Prostate gland (tissue), 2 donors: ENCODE measurements at places on chromosomes 1 and 21. TPM values are rescaled to one million over a fixed set of nuclear protein-coding genes. Genes with fewer than 3 reads are reported as not detected.

CGN gene
- total RNA-seq = 23.2 TPM

GRCh38 chr1:181080556-181080955, 7.9 kb upstream of the IER5 start:
- DNase-seq = no peak
- H3K36me3 ChIP-seq = no peaks in the 10 kb centered on the region
- no peaks in the 10 kb centered on the region for H3K4me1 ChIP-seq
- H3K27me3 ChIP-seq = no peaks in the 10 kb centered on the region

GRCh38 chr21:42097274-42097673, 26.2 kb downstream of the UMODL1 start:
- no peak for DNase-seq
- H3K27me3 ChIP-seq = no peaks in the 10 kb centered on the region
- no peak overlapping the region for H3K27ac ChIP-seq
- no peaks in the 10 kb centered on the region for H3K36me3 ChIP-seq
- H3K4me1 ChIP-seq = no peaks in the 10 kb centered on the region
- no peak overlapping the region for H3K4me3 ChIP-seq

- no peak for DNase-seq
- H3K4me1 ChIP-seq = no peaks in the 10 kb centered on the region
- H3K27me3 ChIP-seq = no peaks in the 10 kb centered on the region
- H3K27ac ChIP-seq = no peak overlapping the region
- H3K4me3 ChIP-seq = no peak overlapping the region
- H3K36me3 ChIP-seq = no peaks in the 10 kb centered on the region
Measured at GRCh38 chr1:31795096-31795675, 20.6 kb downstream of the SPOCD1 start.

DNA sequence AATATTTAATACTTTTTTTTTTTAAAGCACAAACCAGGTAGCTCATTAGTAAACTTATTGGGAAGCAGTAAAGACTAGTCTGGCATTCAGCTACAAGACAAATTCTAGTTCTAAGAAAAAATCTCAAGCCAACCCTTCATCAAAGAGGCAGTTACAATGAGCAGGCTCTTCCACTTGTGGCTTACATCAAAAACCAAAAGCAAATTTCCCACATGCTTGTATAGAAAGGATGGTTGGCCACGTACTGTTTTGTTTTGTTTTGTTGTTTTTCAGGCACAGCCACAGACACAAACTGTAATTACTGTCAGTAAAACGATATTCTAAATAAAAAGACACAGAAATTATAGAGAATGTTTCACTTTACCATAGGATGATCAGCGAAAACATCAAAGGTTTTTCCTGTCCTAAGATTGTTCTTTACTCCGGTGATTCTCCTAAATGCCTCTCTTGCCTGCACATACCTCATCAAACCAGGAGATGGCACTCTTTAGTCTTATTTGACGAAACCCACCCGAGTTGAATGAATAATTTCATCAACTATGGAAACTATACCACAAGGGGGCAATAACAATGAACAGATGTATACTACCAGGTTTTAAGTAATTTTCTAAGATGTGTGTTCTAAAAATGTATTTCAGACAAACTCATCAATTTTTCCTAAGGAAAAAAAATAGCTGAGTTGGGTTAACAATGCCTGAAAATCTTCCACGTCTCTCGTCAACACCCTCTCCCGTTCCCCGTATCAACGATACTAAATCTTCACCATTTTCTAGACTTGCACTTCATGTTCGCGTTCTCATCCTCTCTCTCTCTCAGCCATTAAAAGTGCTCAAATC, 26.9 kb downstream of the RPL5 start:
- no peak overlapping the region for H3K27ac ChIP-seq
- H3K27me3 ChIP-seq = no peaks in the 10 kb centered on the region
- H3K4me3 ChIP-seq = no peak overlapping the region
- DNase-seq = peak; percentile 76
- no peaks in the 10 kb centered on the region for H3K4me1 ChIP-seq

GRCh38 chr1:227225715-227226346, 92.5 kb downstream of the CDC42BPA start:
- no peaks in the 10 kb centered on the region for H3K36me3 ChIP-seq
- no peaks in the 10 kb centered on the region for H3K4me1 ChIP-seq
- DNase-seq = no peak
- no peak overlapping the region for H3K27ac ChIP-seq

- no peaks in the 10 kb centered on the region for H3K27me3 ChIP-seq
- H3K4me1 ChIP-seq = peaks cover 19% of the 10 kb centered on the region
- DNase-seq = no peak
- peak overlapping the region; percentile 64 for H3K27ac ChIP-seq
- H3K4me3 ChIP-seq = no peak overlapping the region
Measured at GRCh38 chr1:12469493-12469892, 148.5 kb downstream of the DHRS3 start.

- no peak for DNase-seq
- no peak overlapping the region for H3K27ac ChIP-seq
- no peak overlapping the region for H3K4me3 ChIP-seq
- no peaks in the 10 kb centered on the region for H3K36me3 ChIP-seq
- peaks cover 2% of the 10 kb centered on the region for H3K4me1 ChIP-seq
Measured at GRCh38 chr1:28326515-28326914, 2.3 kb upstream of the MED18 start.

DNA sequence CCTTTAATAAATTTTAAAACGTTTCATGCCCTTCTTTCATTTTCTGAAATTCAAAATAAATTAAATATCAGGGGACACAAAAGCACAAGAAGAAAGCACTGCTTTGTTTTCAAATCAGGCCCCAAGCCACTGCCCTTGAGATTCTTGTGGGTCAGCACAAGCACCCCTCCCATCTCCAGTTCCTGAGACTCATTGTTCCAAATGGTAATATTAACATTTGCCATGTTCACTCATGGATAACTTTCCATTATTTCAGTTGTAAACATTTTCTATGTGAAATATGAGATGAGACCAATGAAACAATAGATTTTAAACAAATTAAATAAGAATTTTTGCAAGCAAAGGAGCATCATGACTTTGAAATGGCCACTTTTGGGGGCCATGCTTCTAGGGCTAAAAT, 7.7 kb downstream of the OVAAL start:
- no peak overlapping the region for H3K27ac ChIP-seq
- H3K27me3 ChIP-seq = no peaks in the 10 kb centered on the region
- H3K4me3 ChIP-seq = no peak overlapping the region
- no peaks in the 10 kb centered on the region for H3K4me1 ChIP-seq
- H3K36me3 ChIP-seq = no peaks in the 10 kb centered on the region

DNA sequence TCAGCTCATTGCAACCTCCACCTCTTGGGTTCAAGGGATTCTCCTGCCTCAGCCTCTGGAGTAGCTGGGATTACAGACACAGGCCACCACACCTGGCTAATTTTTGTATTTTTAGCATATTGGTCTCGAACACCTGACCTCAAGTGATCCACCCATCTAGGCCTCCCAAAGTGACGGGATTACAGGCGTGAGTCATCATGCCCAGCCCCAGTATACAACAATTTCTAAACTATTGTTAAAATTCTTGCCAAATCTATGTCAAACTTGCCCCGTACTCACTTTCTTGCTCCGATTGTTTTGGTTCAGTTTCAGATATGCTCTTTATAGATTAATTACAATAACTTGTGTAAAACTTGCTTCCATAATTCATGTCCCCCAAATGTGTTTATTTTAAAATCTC, 4.1 kb downstream of the RGS18 start:
- H3K27ac ChIP-seq = no peak overlapping the region
- H3K4me3 ChIP-seq = no peak overlapping the region
- no peaks in the 10 kb centered on the region for H3K27me3 ChIP-seq
- no peaks in the 10 kb centered on the region for H3K4me1 ChIP-seq
- no peaks in the 10 kb centered on the region for H3K36me3 ChIP-seq
